ENCODE measurements at places on chromosomes 7 and 10.

DNA sequence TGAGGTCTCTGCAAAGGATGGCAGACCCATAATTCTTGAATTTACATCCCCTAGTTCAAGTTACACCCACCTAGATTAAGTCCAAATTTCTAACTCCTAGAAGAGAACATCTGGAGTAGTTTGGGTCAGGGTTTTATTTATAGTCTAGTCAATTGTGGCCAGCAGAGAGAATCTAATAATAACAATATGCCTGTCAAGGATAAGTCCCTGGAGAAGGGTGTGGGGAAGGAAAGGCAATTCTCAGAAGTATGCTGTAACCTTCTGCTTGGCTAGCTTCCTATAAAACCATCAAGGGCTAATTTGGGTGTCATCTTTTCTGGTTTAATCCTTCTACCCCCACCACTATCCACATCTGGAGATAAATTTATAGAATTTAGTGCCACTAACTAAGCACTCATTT is 52.8 kb upstream of the SEMA3E start:
- DNase-seq = no peak

- DNase-seq = no peak
Observed at GRCh38 chr7:45267262-45267661, 109.7 kb downstream of the RAMP3 start.

DNA sequence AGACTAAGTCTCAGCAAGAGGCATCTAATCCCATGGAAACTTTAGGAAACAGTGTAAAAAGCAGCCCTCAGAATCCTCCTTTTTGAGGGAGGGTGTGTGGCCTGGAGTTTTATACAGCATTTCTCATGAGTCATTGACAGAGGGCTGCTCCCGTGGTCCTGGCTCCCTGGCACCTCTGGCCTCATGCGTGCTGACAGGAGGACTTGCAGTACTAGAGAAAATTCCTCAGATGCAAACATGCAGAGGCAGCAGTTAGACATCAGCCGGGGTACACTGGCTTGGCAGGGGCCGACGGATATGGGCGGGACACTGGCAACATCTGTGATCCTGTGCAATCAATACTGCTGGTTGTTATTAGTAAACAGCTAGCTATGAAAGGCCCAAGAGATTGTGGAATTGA is 925.1 kb upstream of the CELF2 start:
- no peak for DNase-seq

DNA sequence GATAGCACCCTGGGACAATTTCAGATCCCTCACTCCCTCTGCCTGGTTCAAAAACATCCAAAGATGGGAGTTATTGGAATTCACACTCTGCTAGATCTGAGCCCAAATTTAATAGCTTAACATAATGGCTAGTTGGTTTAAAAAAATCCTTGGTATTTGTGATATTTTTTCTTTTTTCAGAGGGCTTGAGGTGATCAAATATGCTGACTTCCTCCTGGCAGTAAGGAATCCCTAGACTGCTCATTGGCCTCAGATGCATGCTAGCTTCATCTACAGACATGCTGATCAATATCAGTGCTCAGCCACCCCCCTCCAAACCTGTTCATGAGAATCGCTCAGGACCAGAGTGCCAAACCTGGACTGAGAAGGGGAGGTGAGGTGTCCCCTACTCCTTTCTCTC is 74.7 kb upstream of the PLPP4 start:
- DNase-seq = no peak

DNA sequence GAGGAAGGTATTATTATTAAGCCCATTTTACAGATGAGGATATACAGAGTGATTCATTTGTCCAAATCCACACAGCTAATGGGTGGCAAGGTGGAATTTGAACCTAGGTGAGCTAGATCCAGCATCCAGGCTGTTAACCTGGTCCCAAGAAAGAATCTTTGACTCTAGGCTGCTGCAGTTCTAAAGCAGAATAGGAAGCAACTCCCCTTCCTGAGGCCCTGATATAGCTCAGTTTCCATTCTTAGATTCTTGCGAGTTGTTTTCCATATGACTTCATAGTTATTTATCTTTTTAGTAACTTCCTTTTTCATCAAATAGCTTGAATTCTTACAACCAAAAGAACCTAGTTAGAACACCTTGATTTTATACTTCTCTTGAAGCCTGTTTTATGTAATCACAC is 24.1 kb upstream of the ZC3HAV1L start:
- no peak for DNase-seq

- DNase-seq = peak; percentile 34
Observed at GRCh38 chr7:22782616-22783232, 39.9 kb downstream of the TOMM7 start.

GRCh38 chr10:21172930-21173801 is 276.1 kb upstream of the NEBL start:
- DNase-seq = no peak

DNA sequence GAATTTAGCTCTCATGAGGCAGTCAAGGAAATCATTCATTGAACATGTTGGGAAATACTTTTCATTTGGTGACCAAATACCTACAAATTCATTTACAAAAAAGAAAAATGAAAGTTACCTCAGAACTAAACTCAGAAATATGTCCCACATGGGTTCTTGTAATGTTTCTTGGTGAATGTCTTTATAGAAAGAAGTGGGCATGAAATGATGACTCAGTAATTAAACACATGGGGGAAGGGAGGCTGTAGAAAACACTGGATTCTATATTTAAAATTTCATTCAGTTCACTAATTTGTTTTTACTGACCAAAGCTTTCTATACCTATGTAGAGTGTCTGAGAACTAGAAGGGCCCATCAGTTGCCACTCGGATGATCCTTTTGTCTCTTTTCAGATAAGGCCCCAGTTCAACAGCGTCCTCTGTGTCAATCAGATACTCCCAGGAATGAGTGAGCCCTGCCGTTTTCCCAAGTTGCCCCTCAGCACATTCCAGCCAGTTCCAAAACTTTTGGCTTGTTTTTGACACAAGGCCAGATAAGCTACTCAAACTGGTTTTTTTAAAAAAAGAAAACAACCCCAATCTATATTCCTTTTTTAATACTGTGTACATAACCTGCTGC is 49.3 kb upstream of the AGBL3 start:
- DNase-seq = no peak

- DNase-seq = no peak
Observed at GRCh38 chr7:88042157-88042556, 108.1 kb downstream of the ADAM22 start.

DNA sequence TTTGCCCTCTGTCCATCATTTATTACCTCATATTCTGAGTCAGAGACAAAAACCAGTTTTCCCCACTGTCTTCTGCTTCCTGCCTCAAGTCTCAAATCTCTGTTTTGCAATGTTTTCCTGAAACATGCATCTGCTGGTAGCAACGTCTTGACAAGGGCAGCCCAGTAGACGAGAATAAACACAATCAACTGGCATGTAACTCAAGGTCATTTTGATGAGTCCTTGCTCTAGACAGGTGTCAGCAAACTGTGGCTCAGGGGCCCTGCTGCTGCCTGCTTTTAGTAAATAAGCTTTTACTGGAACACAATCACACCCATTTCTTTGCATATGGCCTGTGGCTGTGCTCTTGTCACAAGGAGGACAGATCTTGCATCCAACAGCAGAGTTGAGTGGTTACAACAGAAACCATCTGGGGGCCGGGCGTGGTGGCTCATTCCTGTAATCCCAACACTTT is 59.8 kb downstream of the ITIH5 start:
- DNase-seq = no peak

- no peak for DNase-seq
Observed at GRCh38 chr10:93071177-93071472, 2.6 kb upstream of the CYP26A1 start.

DNA sequence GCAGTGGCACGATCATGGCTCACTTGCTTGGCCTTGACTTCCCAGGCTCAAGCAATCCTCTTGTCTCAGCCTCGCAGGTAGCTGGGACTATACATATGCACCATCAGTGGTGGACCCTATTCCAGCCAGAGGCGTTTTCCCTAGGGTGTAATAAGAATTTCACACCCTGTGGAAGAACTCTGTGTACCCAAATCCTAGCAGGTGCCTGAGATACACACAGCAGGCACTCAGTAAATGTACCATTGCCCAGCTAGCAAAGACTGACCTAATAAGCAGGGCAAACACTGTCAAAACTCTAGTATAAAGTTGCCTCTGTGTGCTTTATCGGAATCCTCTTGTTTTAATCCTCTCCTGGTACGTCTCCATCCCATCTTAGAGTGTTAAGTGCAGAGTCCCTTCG is 33.7 kb upstream of the BHLHA15 start:
- DNase-seq = no peak

DNA sequence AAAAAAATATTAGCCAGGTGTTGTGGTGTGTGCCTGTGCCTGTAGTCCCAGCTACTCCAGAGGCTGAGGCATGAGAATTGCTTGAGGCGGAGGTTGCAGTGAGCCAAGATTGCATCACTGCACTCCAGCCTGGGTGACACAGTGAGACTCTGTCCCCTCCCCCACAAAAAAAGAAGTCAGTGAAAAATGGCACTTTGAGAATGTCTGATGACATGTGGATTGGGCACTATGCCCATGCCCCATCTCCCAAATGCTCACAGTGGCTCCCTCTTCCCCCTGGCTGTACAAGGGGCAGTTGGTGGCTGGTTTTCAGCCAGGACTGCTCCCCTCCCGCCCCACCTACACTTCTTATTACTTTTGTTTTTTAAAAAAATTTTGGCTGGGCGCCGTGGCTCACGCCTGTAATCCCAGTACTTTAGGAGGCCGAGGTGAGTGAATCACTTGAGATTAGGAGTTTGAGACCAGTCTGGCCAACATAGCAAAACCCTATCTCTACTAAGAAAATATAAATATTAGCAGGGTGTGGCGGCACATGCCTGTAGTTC is 26.1 kb downstream of the IL15RA start:
- no peak for DNase-seq

- DNase-seq = no peak
Observed at GRCh38 chr7:55026867-55027490, 8.2 kb downstream of the EGFR start.

DNA sequence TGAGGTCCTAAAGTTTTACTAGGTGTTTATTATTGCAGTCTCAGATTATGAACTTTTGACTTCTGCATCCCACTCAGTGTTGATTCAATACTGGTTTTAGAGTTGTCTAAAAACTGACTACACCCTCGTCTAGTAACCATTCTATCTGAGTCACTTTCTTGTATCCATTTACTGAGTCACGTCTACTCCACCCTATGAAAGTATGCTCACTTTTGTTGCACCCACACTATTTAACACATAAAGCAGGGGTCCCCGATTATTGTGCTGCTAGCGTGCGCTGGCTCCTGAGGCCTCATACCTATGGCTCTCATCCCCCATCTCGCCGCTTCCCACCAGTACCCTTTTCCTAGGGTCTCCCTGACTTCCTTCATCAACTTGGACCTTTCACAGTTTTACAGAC is 2.0 kb downstream of the SAMD9 start:
- no peak for DNase-seq

Data from stimulated activated CD8-positive, alpha-beta memory T cell treated with anti-CD3 and anti-CD28 coated beads, Interleukin-4, amount 100 ng/mL, for 1 hour (primary cell).